NCI-H1105 (cell line): ENCODE measurements at places on chromosomes 13 and 19.

GRCh38 chr13:66864627-66865026 is 365.5 kb downstream of the PCDH9 start:
- no peak for DNase-seq

GRCh38 chr19:47492571-47493377 is 8.8 kb upstream of the KPTN start:
- no peak for DNase-seq

GRCh38 chr13:106182404-106182803 is 353.1 kb downstream of the EFNB2 start:
- no peak for DNase-seq

- no peak for DNase-seq
These were observed 57.2 kb downstream of the AP1M1 start for GRCh38 chr19:16254851-16255408.

- no peak for DNase-seq
These were observed 669.9 kb upstream of the PCDH20 start for GRCh38 chr13:62085337-62086229.

GRCh38 chr13:55067946-55068345 is 2039.3 kb downstream of the OLFM4 start:
- no peak for DNase-seq

DNA sequence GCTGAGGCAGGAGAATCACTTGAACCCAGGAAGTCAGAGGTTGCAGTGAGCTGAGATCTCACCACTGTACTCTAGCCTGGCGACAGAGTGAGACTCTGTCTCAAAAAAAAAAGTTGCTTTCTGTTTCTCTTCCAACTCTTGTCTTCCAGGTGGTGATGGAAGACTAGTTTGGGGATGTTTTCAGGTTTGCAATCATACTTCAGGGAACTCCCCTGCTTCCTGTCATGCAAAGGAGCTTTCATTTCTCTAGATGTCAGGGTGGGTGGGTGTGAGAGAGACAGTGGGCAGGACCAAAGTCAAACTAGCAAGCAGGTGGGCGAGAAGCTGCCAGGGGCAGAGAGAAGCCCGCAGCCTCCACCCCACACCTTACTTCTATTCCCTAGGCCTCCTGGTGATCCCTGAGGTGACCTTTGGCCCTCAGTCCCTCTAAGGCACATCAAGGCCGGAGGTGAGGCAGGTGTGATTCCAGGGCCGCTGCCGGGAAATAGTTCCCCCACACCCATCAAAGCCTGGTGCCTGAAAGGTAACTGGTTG is 25.7 kb downstream of the CCNE1 start:
- DNase-seq: no peak

DNA sequence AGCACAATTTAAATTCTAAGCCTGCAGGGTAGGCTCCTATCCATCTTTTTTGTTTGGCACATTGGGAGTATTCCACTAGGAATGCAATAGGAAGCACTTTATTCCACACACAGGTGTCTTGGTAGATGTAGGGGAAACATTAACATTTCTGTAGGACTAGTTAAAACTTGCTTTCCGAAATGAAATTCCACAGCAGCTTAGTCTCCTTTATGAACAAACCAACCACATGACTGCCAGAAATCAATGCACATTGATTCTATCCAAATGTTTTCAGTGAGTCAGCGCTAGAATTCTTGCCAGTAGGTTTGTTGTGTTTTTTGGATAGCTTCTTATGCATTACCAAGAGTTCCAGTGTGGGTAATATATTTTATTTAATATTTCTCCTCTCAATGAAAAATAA is 207.9 kb upstream of the CSNK1A1L start:
- DNase-seq: no peak

GRCh38 chr19:611481-611868 is 21.8 kb downstream of the HCN2 start:
- DNase-seq: no peak

GRCh38 chr19:540867-541637 is 2.8 kb upstream of the GZMM start:
- DNase-seq: no peak

GRCh38 chr13:74662905-74663304 is 528.7 kb upstream of the KLF12 start:
- no peak for DNase-seq

GRCh38 chr13:40042991-40043390 is 387.5 kb downstream of the COG6 start:
- DNase-seq: no peak

GRCh38 chr13:38301236-38301635 is 48.4 kb upstream of the UFM1 start:
- no peak for DNase-seq

DNA sequence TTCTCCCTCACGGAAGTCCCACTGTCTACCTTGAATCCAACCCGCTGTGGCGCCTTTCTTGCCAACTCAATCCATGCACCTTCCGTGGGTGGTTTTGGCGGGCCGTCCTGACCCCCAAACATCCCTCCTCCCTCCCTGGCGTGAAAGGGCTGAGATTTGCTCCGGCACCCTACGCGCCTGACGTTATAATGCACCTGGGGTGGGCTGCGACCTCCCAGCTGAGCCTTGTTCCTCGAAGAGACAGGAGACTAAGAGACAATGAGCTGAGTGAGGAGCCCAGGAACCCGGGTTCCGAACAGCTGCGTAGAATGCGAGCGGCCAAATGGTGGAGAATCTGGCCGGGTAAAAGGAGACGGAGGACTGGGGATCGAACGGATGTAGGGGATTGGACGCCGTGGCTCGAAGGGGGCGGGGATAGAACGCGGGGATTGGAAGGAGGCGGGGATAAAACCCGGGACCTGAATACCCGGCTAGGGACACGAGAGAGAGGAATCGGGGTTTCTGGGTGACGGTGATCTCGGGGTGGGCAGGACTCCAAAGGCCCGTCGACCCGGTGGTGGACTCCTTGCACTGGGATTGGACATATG is at the start of gene CPT1C:
CPT1C (plus strand) TSS at position 461 of the 587 bp plus-strand sequence. CDS start 1,137 bp downstream, outside the sequence.
- peak; percentile 96 for DNase-seq

DNA sequence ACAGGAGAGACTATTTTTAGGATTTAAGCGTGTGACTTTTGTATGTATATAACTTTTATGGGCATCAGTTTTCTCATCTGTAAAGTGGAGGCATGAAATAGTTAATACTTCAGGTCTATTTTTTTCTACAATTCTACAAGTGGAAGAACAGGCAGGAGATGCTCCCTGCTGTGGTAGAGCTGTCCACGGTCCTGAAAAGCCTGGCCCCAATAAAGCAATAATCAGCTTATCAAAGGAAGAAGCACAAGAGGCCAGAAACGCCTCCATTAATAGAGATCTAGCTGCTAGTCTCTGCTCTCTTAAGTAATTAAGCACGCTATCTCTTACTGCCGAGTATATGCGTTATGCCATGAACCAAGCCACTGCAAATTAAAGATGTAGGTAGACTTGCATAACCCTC is 28.0 kb upstream of the WASF3 start:
- no peak for DNase-seq

DNA sequence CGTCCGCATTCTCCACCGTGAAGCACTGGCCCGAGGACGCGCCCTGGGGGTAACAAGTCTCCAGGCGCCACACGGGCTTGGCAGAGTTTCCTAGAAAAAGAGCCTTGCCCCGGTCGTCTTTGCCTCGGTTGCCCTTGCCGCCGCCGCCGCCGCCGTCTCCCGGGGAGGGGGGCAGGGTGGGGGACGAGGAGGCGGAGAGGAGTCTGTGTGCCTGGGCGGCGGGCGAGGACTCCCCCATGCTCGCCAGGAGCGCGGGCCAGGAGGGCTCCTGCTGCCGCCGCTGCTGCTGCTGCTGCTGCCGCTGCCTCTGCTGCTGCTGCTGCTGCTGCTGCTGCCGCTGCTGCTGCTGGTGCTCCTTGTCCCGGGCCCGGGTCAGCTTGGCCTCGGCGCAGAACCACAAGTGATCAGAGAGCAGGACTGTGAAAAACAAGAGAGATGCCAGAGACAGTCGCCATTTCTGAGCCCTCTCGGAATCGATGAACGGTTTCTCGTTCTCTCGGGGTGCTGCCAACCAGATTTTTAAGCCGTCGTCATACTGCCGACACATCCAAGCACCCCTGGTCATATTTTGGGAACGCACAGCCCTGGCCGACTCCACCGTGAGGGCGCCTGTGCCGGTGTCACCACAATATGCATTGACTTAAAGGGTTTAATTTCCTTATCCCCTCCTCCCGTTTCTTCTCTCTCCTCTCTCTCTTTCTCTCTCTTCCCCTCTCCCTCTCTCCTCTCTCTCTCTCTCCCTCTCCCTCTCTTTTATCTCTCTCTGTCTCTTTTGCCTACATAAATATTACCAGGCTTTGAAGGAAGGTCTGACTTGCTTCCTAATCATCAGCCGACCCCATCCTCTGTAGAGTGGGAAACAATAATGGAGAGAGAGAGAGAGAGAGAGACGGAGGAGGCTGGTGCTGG is 349.1 kb downstream of the LIG4 start:
- peak; percentile 83 for DNase-seq

- no peak for DNase-seq
These were observed 4.6 kb downstream of the DAPK3 start for GRCh38 chr19:3966051-3967017.

DNA sequence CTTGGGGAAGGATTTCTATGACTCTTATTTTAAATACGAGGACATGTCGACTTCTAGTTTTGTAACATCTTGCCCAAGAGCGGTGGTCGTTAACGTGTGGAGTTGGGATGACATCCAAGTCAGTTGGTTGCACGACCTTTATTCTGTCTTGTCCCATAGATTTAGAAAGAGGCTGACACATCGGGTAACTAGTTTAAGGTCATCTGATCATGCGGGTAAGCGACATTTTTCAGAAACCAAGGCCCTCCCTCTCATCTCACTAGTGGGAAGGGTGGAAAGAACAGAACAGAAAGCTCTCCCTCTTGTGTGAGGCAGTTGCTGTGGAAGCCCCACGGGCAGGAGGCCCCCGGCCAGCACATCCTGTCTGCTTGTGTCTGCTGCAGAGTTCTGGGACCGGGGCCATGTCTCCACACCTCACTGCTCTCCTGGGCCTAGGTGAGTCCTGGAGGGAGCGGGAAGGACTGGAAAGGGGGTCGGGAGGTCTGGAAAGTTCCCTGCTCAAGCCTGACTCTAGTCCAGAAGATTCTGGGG is at the start of gene LAIR2:
LAIR2 (plus strand) TSS at position 314 of the 531 bp plus-strand sequence; CDS start at position 402, 88 bp downstream.
- DNase-seq: no peak

- DNase-seq: no peak
These were observed 8.7 kb upstream of the ATP12A start for GRCh38 chr13:24671386-24672113.

- DNase-seq: no peak
These were observed 192.8 kb upstream of the TSC22D1 start for GRCh38 chr13:44768775-44769581.

DNA sequence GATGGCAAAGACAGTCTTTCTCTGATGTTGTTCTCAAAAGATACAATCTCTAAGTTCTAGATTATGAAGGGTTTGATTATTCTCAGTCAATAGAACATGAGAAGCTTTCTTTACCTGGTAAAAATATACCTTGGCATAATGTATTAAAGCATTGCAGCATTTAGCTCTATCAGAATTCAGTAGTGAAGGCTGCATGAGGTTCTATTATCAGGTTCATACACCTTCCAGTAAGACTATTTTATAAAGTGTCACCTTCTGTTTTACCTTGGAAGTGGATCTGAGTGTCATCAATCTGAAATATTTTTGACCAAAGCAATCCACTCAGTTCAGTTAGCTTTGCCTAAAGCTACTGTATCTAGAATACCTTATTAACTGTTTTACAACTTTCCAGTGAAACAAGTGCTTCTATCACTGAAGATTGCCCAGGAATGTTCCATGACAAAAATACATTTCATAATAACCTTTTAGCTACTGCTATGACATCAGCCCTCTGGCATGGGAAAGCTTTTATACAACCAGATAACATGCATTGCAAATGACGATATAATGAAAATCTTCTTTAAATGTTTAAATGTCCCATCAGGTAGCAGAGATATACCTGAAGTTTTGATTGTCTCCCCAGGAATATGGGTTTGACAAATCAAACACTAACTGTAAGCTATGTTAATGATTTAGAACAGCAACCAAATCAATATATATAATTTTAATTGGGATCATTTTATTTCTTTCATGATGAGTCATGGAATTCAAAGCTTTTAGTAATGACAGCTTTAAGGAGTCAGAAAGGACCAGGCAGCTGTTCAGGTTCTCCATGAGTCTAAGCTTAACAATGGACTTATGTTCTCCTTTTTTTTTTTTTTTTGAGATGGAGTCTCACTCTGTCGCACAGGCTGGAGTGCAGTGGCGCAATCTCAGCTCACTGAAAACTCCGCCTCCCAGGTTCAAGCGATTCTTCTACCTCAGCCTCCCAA is 72.2 kb downstream of the UFM1 start:
- DNase-seq: no peak

DNA sequence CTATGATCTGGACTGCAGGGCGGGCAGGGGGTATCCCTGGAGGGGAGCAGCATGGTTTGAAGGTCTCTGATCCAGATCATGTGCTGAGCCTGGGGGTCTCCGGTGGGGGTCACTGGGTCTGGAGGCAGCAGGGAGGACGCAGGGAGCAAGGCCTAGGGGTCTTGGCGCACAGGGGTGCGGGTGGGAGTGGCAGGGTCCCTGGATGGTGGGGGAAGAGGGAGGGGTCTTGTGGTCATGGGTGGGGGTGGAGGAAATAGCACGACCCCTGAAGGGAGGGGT is 1.9 kb downstream of the BTBD2 start:
- no peak for DNase-seq

GRCh38 chr13:44651209-44651608 is 75.1 kb upstream of the TSC22D1 start:
- DNase-seq: no peak

GRCh38 chr13:31310786-31311185 is 111.0 kb downstream of the B3GLCT start:
- no peak for DNase-seq

GRCh38 chr13:33328701-33329100 is 43.1 kb upstream of the STARD13 start:
- no peak for DNase-seq

DNA sequence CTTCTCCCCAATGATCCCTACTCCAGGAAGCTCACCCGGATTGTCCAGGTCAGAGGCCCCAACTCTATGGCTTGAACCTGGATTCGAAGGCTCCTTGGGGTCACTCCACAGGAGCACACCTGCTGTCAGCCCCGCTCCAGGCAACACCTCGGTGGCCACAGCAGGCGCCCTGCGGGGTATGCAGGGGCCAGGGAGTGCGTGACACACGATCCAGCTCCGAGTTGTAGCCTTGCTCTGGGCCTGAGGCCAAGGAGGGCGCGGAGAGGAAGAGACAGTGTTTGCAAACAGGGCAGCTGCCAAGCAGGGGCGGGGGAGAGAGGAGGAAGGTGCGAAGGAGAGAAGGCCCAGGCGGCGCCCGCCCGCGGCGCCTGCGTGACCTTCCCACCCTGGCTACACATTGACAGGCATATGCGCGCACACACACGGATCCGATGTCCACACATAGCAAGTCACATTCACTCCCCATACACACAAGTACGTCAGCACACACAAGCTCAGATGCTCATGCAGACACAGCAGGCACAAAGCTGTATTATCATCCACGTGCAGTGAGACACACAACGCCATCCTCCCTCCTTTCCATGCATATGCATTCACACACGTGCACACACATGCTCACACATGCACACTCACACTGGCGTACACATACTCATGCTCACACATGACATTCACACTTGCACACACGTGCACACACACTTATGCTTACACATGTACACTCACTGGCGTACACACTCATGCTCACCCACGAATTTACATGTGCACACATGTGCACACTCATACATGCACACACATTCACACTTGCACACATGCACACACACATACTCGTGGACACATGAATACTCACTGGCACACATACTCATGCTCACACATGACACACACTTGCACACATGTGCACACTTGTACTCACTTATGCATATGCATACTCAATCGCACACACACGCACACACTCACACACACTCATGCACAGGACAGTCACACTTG is 10.4 kb downstream of the SBK2 start:
- peak; percentile 70 for DNase-seq

- no peak for DNase-seq
These were observed 21.0 kb upstream of the LRCH1 start for GRCh38 chr13:46531953-46532352.
